ENCODE measurements at places on chromosomes 5 and 9.

DNA sequence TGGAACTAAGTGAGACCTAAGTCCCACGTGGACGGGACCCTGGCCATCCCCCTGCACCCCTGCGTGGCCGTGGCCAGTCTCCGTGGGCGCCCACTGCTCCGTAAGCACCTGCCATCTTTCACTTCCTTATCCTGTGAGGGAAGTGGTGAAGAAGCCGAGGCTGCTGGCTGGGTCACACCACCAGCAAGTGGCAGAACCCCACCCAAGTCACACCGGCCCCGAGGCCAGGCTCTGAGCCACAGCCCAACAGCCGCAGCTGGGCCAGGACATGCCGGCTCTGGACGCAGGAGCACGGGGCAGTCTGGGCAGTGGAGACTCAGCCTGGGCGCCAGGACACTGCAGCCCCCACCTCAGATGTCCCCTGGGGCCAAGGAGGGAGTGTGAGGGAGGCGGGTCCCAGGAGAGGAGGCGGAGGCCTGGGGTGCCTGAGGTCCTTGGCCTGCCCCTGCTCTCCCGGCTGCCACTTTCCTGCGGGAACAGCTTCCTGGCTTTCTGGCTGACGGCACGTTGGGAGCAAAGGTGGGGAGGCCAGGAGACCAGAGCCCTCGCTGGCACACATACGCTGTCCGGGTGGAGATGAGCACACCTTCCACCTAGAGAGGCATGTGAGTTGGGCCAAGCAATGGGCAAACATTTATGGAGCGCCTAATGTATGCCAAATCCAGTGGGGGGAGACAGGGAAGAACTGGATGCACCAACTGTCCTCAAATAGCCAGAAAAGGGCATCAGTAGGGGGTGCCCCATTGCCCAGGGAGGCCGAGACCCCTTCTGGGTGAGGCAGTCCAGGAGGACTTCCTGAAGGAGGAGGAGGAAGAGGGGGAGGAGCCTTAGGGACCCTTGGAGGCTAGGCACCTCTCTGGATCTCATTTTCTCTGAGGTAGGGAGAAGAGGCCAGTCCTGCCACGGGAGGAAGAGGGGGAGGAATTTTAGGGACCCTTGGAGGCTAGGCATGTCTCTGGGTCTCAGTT, 43.9 kb upstream of the EGFL7 start:
- no peak for DNase-seq

DNA sequence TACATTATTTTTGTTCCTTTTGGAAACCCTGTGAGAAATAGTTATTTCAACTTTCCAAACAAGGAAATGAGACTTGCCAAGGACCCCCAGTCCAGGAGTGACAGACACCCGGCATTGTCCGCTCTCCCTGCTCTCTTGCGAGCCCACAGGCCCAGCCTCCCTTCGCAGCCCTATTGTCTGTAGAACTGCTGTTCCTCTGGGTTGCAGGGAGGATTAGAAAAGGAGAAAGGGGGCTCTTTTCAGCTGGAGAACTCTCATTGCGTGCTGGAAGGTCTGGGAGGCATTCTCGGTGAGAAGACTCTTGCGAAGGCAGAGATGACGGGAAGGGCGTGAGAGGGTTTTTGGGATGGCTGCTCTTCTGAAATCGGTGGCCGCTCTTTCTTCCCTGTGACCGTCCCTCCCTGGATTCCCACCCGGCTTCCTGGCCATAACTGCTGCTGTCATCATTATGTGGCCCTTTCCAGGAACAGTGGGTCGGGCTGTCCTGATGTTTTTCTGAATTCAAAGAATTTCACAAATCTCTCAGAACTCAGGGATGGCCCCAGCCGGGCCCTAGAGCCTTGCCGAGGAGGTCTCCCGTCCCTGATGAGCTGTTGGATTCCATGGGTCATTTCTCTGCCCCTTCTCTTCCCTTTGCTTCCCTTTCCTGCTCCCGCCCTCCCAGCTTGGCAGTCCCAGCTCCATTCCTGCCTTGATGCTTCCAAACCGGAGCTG, 29.8 kb downstream of the STC2 start:
- no peak for DNase-seq

- no peak for DNase-seq
Observed at GRCh38 chr9:104575456-104575855, 6.5 kb downstream of the OR13C8 start.

DNA sequence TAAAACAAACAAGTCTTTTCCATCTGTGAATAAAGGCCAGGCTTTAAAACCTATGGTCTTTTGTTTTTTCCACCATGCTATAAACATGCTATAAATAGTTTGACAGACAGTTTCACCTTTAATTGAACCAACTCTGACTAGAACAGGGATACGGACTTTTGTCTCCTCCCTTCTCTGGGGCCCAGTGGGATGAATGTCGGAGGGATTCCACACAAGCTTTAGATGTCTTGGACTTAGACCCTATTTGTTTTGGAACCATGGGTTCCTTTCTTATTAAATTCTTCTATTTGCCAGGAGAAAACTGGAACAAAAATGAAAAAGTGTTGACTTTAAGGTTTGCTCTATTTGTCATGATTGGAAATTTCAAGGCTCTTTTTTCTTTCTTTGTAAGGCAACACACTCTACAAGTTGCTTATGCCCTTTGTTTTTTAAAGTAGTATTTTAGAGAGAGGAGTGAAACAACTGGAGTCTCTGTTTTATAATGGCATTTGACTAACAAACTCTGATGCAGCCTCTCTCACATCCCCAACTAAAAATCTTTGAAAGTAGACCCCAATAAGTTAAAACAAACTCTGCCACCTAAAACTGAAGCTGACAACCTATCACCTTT, 145.3 kb downstream of the MLLT3 start:
- DNase-seq: no peak

- no peak for DNase-seq
Observed at GRCh38 chr5:92939428-92939827, 641.6 kb downstream of the NR2F1-AS1 start.

GRCh38 chr9:114837923-114838322, 32.1 kb upstream of the TNFSF15 start:
- no peak for DNase-seq

DNA sequence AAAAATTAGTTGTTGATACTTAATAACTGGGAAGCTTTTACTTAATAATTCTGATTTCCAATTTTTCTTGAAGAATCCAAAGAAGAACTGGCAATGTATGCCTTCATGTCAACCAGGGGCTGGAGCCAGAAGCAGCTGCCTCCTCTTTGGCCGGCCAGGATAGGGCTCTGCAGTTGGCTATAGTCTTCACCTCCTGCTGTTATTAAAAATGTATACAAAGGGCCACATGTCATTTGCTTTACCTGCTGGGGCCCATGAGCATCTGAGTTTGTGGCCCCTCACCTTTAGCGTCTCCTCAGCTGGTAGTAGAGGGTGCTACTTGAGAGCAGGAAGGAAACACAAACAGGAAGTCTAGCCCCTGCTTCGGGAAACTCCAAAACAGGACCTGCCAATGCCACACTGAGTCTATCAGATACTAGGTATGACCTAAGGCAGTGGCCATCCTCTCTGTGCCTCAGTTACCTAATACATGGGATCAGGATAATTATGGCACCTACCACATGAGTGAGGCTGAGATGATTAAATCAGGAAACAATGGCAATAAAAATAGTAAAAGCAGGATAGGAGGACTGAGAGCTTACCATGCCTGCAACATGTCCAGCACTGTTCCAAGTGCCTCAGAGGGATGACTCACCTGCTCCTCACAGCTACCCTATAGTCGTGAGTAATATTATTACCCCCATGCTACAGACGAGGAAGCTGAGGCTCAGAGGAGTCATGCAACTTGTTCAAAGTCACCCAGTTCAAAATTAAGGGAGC, 21.3 kb downstream of the CCDC69 start:
- DNase-seq: no peak

All from body of pancreas (tissue), 4 donors.